ENCODE measurements at places on chromosomes 4 and X. TPM values are rescaled to one million over a fixed set of nuclear protein-coding genes. Genes with fewer than 3 reads are reported as not detected.

CAPN6 gene
- 0.18 TPM for total RNA-seq

ATP1B4 gene
- total RNA-seq: 0.42 TPM

- no peak for DNase-seq
Observed at GRCh38 chrX:121322159-121322558, 274.7 kb downstream of the GLUD2 start.

DNA sequence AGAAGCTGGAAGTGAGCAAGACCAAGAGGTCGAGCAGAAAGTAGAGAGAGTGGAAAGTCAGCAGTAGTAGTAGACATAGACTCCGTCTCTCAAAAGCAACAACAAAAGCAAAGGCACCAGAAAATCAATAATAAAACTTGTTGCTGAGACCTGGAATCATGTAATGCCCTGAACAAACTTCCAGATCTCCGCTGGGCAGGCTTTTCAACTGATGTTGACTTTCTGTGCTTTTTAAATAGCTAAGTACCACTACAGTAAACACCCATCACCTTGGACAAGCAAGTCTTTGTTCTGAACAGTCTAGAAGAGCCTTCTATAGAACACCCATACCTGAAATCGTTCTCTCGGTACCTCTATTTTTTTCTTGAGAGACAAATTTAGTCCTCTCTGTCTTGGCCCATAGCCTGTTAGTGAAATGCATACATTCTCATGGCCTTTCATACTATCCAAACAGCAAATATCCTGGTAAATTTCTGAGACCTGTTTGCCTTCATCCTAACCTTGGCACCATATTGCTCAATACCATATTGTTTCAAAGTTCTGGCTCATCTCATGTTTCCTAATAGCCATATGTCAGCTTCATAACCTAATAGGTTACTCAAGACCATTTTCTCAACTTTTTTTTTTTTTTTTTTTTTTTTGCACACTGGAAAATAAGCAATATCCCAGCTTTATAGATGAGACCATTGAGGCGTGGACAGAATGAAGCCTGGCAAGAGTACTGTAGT is 200.6 kb upstream of the RBPJ start:
- DNase-seq: no peak

GRCh38 chrX:136697156-136697555 is 49.2 kb downstream of the CD40LG start:
- no peak for DNase-seq
